ENCODE measurements at places on chromosomes 4 and X.

- no peak for DNase-seq
Measured at GRCh38 chr4:76533314-76533713, 98.3 kb downstream of the SHROOM3 start.

GRCh38 chr4:41532882-41533281, 5.1 kb upstream of the LIMCH1 start:
- DNase-seq, result no peak

DNA sequence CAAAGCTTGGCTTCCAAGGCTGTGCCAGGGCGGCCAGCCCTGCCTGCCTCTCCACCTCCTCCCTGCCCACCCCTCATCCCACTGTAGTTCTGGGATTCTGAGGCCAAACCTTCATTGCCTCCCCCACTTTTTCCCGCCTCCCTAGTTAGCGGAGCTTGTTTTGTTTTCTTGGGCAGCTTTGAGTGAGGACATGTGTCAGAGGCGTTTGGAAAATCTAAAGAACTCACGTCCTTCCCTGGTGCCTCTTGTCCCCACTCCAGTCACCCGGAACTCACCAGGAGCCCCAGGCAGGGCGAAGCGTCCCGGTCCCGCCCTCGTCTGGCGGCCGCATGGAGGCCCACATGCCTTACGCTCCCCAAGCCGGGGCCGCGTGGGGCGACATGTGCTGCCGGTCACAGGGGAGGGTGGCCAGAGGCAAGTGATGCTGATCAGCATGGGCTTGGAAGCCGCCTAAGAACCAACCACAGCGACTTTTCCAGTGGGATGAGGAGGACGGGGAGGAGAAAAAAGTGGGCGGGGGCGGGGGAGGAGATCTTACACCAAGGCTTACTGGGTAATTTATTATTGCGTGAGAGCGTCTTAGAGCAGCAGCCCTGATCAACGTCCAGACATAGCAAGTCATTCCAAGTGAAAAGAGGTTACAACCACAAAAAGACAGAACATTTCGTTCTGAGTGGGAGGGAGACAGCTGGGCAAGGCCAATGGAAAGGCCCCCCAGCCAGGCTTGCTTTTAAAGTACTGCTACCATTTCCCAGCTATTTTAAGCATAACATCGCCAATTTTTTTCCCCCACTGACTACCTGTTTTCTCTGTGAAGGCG, 48.5 kb downstream of the PRPS1 start:
- peak; percentile 82 for DNase-seq

GRCh38 chr4:184583738-184584502, 65.3 kb downstream of the CASP3 start:
- no peak for DNase-seq

GRCh38 chrX:16063921-16064320, 59.4 kb upstream of the GRPR start:
- DNase-seq, result no peak

- no peak for DNase-seq
Measured at GRCh38 chrX:131083510-131084142, 25.5 kb downstream of the ARHGAP36 start.

DNA sequence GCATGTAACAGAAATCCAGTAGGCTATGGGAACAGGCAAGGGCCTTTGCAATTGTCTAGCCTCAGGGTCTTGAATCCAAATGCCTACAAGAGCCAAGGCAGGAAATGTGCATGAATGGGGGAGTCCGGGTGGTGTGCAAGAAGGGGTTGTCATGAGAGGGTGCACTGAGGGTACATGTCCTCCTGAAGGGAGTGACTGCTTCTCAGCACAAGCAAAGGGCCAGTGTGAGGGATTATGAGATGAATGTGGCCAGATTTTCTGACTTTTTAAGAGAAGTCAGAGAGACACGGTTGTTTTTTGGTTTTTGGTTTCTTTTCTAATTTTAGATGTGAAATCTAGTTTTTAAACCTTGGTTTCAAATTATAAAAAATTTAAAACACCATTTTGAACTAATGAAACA, 76.5 kb upstream of the LSM6 start:
- DNase-seq, result no peak

GRCh38 chr4:76061982-76062381, 12.5 kb upstream of the ART3 start:
- DNase-seq, result no peak

DNA sequence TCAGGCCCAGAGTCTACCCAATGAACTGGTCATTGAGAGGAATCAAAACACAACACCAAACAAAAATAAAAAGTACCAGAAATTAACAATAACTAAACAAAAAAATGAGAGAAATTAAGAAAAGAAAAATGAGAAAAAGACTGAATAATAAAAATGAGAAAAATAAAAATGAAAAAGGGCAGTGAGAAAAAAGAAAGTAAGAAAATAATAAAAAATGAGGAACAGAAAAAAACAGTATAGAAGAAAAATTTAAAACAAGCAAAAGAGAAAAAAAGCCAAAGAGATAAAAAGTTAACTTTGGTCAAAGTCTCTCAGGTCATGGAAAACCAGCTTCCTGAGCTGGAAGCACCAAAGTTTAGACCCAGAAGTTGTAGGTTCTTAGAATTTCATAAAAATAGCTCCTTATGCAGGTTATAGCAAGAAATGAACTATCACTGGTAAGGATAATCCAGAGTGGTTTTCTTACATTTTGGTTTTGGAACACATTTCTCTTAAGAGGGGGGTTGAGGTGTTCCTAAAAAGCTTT, 51.0 kb upstream of the WDR17 start:
- no peak for DNase-seq

- peak; percentile 69 for DNase-seq
Measured at GRCh38 chr4:165454426-165454825, 75.6 kb downstream of the CPE start.

DNA sequence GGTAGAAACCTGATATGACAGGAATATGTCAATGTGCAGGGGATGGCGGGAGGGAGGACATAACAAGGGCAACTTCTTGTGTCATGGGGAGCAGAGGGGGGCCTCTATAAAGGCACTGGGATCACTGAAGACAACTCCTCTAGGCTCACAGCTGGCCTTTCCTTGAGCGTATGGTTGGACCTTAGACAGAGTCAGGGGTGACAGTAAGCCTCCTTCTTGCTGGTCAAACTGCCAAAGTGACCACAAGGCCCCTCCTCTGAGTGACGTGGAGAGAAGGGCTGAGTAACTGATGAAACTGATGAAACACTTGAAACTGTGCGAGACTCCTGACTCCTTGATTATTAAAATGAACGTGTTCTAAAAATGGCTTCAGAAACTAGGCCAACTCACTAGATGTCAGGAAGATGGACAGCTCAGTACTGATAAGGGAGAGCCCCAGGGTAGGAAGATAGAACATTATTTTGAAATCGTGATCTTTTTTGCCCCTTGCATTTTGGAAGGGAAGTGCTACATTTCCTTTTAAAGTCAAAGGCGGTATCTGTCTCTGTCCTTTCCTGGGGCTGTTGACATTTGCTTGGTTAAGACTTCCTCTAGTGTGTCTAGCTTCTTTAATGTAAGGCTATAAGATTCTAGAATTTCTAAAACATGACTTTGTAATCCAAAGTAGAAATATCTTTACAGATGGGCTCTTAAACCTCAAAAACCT, 1.6 kb downstream of the RAB33A start:
- no peak for DNase-seq

GRCh38 chr4:120452001-120452400, 385.4 kb upstream of the MAD2L1 start:
- DNase-seq, result no peak

- no peak for DNase-seq
Measured at GRCh38 chrX:16873106-16873505, 2.9 kb upstream of the RBBP7 start.

- no peak for DNase-seq
Measured at GRCh38 chrX:24837966-24838365, 144.2 kb downstream of the POLA1 start.

GRCh38 chrX:137747244-137748043, 181.5 kb downstream of the ZIC3 start:
- no peak for DNase-seq

GRCh38 chr4:54213761-54214160, 15.3 kb upstream of the PDGFRA start:
- peak; percentile 71 for DNase-seq

GRCh38 chr4:113960684-113961321, 18.6 kb downstream of the ARSJ start:
- peak; percentile 32 for DNase-seq

DNA sequence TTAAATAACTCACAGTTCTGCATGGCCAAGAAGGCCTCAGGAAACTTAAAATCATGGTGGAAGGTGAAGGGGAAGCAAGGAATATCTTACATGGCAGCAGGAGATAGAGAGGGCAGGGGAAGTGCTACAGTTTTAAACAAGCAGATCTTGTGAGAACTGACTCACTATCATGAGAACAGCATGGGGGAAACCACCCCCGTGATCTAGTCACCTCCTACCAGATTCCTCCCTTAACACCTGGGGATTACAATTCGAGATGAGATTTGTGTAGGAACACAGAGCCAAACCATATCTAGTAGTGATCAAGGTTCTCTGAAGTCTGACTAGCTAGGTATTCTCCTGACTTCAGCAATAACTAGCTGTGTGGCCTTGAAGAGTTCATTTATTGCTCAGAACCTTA, 56.0 kb downstream of the BANK1 start:
- DNase-seq, result peak; percentile 3

GRCh38 chr4:85430697-85431096, 44.3 kb upstream of the ARHGAP24 start:
- DNase-seq, result peak; percentile 9

DNA sequence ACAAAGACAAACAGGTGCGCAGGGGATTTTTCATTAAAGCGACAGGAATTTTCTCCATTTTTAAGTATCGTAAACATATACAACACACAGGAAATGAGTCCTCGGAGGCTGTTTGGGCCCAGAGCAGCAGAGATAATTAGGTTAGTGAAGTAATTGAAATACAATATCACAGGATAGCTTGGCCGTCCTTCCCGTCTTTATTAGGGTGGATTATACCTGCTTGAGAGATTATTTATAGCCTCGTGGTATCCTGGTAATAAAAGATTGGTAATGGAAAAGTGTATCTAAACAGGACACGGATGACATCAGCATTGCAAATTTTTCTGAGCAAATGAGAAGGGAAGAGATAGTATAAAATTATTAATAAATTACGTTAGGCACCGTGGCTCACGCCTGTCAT, 68.2 kb downstream of the CRLF2 start:
- no peak for DNase-seq

DNA sequence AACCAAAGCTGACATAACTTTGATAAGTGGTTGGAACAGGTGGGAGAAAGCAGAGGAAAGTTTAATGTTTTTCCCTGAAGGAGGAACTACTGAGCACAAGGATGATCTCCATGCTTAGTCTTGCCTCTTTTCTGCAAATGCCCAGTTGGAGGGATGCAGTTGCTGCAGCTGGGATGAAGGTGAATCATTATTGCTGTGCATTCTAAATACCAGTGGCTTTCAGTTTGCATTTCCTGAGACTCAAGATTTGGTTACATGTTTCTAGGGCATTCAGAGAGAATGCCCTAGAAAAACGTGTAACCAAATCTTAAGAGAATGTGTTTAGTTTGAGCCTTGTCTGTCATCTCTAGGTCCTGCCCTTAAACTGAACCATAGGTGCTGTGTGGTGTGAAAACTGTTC, 42.2 kb downstream of the METTL14 start:
- no peak for DNase-seq

DNA sequence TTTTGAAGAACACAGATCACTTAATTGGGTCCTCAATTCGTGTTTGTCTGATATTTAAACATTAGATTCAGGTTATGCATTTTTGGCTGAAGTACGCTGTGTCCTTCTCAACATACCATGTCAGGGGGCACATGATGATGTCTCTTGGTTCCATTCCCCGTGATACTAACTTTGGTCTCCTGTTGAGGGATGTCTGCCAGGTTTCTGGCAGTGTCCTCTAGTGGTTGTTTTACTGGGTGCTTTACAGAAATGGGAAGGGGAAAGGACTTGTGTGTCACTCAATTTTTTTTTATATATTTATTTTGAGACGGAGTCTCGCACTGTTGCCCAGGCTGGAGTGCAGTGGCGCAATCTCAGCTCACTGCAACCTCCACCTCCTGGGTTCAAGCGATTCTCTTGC, 58.2 kb downstream of the WWC2 start:
- no peak for DNase-seq

GRCh38 chrX:22314211-22314610, 41.5 kb downstream of the CBLL2 start:
- peak; percentile 35 for DNase-seq

GRCh38 chr4:15836362-15836761, 58.2 kb downstream of the CD38 start:
- peak; percentile 95 for DNase-seq

GRCh38 chrX:34299451-34299967, 167.4 kb upstream of the FAM47A start:
- DNase-seq, result no peak

Measured in bronchial epithelial cell (primary cell).